Non-pigmented ciliary epithelial cell (primary cell): ENCODE measurements at places on chromosomes 3 and 15.

DNA sequence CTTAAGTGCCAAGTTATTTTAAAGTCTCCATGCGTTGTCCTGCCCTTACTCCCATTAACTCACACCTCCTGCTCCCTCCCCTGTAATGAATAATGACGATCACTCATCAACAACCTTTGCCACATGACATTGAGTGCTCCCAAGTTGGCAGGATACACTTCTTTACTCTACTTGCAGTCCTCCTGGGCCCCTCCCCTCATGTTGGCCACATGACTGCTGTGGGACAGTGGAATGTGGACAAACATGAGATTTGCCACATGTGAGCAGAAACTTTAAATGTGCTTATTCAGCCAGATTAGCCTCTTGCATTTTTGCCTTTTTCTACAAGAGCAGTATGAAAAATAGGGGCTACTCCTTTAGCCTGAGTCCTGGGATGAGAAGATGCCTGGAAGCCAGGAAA lies 167.9 kb downstream of the DCLK3 start:
- DNase-seq: no peak

DNA sequence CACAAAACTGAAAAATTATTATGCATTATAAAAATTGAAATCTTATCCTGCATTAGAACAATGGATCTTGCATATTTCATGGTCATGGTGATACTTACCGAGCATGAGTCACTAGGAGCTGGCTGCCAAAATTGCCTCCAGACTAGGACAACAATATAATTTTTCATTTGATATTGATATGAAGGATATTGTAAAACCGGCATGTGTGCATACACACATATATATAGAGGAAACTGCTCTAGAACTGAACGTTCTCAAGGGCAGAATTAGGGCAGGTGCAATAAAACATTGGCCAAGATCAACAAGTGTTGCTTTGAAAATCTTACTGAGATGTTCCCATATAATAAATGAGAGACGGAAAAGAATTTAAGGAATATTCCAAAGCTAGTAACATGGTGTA lies 319.4 kb upstream of the POU1F1 start:
- DNase-seq: no peak

GRCh38 chr15:37136666-37137065 lies 36.3 kb upstream of the MEIS2 start:
- peak; percentile 6 for DNase-seq

DNA sequence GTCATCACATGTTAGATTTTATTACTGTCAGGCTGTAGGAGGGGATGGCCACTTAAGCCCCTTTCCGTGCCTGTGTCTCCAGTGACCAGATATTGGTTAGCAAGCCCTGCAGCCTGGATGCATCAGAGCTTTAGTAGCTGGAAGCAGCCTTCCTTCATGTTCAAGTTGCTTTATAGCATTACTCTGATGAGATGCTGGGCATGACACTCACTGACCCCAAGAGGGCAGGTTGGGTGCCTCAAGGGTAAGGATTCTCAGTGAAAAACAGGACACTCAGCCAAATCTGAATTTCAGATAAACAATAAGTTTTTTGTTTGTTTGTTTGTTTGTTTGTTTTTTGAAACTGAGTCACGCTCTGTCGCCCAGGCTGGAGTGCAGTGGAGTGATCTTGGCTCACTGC lies 68.5 kb upstream of the PTX3 start:
- no peak for DNase-seq

GRCh38 chr3:38130631-38131065 lies 6.3 kb downstream of the ACAA1 start:
- DNase-seq: no peak

GRCh38 chr3:141793476-141794260 lies 30.5 kb downstream of the GRK7 start:
- no peak for DNase-seq

- DNase-seq: no peak
Observed at GRCh38 chr3:134312072-134312872, 61.6 kb upstream of the RYK start.

DNA sequence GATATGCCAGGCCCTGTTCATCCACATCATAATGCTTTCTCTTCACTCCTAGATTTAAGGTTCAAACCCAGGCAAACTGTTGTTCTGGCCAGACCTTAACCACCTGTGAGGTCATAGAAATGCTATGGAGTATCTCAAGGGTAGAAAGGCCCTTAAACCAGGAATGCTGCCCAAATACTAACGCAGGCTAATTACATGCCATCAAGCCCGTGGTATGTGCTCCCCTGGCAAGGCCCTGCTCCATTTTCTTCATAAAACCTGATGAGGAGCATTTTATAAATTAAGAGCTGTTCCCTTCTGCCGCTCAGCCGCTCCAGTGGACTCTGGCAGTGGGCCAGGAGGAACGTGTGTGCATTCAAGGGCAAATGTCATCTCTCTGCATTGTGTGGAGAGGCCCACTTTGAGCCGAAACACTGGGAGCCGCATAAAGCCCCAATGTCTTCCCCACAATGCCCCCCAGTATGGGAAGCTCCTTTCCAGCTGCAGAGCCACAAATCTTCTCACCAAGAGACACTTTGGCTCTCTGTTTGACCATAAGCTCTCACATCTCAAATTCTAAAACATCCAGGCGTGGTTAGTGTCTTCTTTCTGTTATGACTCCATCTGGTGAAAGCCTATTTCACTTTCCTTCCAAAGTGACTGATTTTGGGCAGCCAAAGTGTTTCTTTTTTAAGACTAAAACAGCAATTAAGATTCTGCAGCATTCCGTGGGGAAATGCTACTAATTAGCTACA lies 210.8 kb upstream of the NR2E3 start:
- no peak for DNase-seq

DNA sequence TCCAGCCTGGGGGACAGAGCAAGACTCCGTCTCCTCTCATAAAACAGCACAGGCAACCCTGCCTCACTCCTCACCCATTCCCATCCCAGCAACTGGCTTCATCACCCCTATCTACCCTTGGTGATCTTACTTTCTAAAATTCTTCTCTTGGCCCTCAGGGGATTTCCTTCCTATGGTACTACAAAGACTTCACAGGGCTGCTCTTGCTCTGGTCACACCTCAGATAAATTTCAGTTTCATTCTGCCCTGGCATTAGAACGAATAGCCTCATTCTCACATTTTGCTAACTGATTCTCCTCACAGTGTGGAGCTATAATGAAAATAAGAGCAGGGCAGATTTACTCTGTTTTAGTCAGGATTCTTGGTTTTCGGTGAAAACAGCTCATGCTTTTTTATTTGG lies 22.1 kb upstream of the CRBN start:
- DNase-seq: no peak

DNA sequence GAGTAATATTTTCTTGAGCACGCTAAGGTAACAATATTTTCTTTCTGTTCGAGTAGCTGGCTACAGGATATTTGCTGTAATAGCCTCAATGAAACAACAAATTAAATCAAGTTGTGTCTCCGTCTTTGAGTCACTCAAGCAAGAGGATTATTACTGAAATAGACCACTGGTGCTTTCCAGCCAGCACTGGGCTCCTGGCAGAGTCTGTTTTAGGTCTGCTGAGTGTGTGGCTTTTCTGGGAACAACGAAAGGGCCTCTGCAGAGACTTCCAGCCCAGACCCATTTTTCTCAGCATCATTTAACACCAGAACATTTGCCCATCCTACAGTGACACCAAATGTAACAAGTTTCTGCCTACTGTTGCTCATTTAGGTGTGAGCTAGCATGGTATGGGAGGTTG lies 652.9 kb downstream of the MAGI1 start:
- no peak for DNase-seq

DNA sequence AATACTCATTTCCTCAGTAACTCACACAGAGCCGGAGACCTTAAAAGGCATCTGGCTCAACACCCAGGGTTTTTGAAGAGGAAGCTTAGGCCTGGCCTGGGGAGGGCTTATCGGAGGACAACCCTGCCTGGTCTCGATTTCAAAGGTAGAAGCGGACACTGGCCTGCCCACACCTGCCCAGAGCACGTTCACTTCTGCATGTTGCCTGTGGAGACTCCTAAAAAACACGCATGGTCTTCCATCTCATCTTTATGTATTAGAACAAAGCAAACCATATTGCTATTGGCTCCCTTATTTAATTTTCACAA lies 55.5 kb upstream of the FURIN start:
- no peak for DNase-seq

GRCh38 chr3:147422601-147423536 lies 13.7 kb downstream of the ZIC1 start:
- DNase-seq: no peak

- no peak for DNase-seq
Observed at GRCh38 chr3:190122198-190122771, 1.6 kb upstream of the P3H2 start.

GRCh38 chr3:140433431-140433830 lies 244.4 kb upstream of the TRIM42 start:
- no peak for DNase-seq

DNA sequence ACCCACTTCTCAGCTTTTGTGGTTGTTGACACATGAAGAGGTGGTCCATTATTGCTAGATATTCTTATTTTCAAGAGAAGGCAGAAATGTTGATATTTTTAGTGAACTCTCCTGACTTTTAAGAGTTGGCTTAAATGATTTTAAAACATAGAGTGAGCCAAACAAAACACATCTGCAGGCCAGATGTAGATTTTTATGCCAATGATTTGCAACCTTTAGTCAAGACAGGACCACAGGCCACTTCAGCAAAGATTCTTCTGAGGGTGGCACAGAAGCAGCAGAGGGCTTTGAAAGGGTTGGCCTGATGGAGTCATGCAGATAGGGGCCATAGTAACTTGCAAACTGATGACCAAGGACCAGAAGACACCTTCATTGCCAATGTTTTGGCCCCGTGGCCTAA lies 276.5 kb upstream of the P2RY1 start:
- no peak for DNase-seq

DNA sequence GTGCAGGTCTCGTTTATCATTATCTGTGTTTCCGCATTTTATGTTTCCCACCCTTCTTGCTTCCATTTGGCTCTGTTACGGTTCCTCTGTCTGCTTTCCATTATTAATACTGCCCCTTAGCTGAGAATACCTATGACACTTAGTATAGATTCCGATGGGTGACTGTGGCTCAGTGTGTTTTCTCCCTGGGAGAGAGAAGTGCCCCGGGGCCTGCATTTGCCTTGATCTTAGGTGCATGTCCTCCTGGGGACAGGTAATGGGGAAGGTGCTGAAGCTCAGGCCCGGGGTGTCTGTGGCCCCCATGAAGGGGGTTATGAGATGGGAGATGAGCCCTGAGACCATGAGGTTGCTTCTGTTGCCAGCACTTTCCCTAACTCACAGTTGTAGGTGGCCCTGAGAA lies 43.4 kb upstream of the PCSK6 start:
- no peak for DNase-seq

- DNase-seq: no peak
Observed at GRCh38 chr3:165653130-165653778, 184.0 kb downstream of the BCHE start.

DNA sequence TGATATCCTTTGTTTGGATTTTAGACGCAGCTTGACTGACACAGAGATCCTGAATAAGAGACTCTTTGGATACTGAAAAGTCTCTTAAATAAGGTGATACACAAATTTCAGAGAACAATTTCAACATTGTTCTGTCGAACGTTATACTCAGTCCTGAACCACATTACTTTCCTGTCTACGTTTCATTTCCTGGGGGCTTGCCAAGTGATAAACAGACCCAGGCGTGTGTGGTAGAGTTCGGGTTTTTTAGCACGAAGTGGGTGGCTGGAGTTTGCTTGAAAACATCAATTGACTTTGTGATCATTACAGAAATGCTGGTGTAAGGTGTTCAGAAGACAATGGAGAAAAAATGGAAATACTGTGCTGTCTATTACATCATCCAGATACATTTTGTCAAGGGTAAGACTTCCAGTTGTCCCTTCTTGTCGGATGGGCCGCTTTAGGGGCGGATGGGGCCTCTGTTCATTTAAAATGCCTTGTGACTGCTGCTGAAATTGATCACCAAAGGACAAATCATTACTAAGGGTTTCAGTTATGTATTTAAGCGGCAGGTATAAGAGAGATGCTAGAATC lies at the start of gene CD96:
Gene CD96, plus strand, starts transcription at position 287 of the 573 bp plus-strand sequence. Its CDS starts 52 bp downstream, at position 339.
- no peak for DNase-seq

DNA sequence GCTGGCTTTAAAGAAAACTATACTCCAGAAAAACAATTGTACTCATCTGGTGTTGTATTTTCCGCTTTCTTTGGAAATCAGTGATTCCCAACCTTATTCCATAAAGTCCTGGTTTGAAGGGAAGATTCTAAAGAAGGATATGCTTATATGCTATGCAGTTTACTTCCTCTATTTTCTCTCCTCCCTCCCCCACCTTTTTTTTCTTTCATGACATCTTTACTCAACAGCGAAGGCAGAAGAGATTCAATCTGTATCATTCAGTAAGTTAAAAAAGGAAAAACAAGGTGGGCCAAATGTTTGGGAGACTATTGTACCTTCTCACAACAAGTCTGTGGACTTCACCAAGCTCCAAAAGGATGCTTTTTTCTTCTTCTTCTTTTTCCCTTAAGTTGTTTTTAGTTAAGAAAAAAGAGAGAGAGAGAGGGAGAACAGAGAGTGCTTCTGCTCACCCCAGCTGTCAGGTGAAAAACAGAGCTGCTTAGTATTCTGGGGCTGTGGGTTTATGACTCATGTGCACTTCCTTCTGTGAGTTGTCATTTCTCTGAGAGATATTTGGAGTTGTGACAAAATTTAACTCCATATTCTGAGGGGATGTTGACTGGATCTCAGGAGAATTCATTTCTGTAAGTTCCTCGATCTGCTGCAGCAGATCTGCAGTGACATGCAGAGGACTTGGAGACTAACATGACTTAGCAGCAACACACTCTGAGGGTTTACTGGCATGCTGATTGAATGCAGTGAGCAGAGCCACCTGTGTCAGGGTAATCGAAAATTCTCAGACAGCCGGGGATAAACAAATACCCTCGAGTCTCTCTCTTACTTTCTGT lies 70.7 kb downstream of the SSR3 start:
- DNase-seq: no peak

DNA sequence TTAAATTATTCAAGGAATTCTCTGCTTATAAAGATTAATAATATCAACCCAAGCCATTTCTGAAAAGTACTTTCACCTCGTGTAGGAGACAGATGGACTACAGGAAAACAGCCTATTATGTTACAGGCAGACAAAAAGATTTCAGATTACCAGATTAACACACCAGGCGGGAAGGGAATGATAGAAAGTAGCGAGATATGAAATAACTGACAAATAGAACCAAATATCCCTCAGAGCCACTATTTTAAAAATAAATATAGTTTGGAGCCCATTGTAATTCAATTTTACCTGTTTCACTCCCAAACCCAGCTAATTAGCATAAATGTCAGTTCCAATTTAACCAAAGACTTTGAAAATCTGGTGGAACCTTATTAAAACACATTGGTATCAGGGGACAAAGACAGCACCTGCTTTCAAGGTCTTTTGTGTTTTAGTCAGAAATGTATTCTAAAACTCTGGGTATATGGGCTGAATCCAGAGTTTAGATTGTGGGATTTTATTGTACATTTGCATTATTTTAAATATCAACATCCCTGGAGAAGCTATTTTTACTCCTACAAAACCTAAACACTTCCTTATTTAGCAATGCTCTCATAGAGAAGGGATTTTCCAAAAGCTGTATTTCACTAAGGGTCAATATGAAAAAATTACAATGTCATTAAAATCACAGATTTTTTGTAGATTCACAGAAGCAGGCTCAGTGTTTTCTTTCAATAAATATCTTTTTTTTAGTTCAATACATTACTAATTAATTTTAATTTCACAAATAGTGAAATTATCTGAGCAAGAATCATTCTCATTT lies 138.4 kb downstream of the TNIK start:
- no peak for DNase-seq

GRCh38 chr3:122060040-122060698 lies 5.0 kb downstream of the CD86 start:
- DNase-seq: no peak
